ENCODE measurements at places on chromosomes 4 and X. TPM values are rescaled to one million over a fixed set of nuclear protein-coding genes. Genes with fewer than 3 reads are reported as not detected.

GRCh38 chrX:44282753-44283152, 60.7 kb downstream of the EFHC2 start:
- no peak for DNase-seq

DNA sequence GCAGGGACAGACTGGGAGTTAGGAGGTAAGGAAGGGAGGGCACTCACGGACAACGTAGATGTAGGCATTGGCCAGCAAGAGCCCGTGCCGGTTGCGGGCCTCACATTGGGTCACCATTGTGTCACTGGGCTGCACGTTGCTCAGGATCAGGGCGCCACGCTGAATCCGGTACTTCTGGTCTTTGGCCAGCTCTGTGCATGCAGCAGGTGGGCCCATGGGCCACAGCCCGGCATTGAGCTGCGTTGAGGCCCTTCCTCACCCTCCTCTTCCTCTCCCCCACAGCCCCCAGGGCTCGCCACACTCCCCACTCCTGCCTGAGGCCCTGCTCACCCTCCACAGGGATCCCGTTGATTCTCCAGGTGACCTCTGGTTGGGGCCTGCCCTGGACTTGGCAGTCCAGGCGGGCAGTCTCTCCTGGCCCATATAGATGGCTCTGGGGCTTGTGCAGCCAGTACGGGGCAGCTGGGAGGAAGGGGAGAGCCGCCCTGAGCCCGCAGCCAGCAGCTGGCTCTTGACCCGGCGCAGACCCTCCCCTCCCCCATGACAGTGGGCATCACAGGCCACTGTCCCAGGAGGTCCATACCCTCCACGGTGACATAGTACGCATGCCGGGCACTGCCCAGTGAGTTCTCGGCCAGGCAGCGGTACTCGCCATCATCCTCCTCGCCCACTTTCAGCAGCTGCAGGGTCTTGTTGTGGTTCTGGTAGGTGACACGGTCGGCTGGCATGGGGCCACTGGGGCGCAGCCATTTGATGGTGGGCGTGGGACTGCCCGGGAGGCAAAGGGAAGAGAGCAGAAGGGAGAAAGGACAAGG, 16.3 kb downstream of the L1CAM start:
- DNase-seq = no peak

GRCh38 chr4:88514557-88515511, 8.7 kb downstream of the PYURF start:
- DNase-seq = no peak

AKAP14 gene
- total RNA-seq = not detected

SLC49A3 gene
- total RNA-seq = 0.40 TPM

LIMCH1 gene
- 53.9 TPM for total RNA-seq
